Kidney glomerular epithelial cell (primary cell): ENCODE measurements at places on chromosomes 3 and 15.

DNA sequence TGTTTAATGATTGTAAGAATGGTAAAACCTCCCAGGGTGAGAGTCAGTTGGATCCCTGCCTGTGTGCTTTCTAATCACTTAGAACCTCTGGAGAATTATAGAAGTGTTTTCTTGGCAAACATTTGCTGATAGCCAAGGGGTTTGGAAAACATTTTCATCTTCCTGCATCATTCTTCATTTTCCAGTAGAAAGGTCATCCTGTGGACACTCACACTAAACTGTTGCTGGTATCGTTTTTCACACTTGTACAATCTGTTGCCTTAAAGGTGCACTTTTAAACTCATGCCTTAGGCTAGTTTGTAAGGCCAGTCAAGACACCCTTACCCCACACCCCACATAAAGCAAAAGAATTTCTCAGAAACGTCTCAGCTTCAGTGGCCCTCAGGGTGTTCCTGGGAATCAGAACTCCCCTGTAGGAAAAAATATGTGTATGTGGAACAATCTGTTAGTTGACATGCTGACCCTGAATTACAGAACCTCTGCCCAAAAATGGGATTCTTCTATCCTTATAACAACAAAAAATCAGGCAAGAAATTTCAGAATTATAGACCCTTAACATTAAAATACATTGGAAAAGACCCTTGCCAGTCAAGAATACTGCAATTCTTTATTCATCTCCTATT, 5.8 kb upstream of the PLD1 start:
- DNase-seq = no peak

- DNase-seq = no peak
Observed at GRCh38 chr3:141950572-141951493, 74.4 kb downstream of the ATP1B3 start.

- DNase-seq = no peak
Observed at GRCh38 chr15:30913761-30914160, 10.0 kb downstream of the FAN1 start.

GRCh38 chr15:76035593-76035992, 23.4 kb upstream of the NRG4 start:
- DNase-seq = no peak

DNA sequence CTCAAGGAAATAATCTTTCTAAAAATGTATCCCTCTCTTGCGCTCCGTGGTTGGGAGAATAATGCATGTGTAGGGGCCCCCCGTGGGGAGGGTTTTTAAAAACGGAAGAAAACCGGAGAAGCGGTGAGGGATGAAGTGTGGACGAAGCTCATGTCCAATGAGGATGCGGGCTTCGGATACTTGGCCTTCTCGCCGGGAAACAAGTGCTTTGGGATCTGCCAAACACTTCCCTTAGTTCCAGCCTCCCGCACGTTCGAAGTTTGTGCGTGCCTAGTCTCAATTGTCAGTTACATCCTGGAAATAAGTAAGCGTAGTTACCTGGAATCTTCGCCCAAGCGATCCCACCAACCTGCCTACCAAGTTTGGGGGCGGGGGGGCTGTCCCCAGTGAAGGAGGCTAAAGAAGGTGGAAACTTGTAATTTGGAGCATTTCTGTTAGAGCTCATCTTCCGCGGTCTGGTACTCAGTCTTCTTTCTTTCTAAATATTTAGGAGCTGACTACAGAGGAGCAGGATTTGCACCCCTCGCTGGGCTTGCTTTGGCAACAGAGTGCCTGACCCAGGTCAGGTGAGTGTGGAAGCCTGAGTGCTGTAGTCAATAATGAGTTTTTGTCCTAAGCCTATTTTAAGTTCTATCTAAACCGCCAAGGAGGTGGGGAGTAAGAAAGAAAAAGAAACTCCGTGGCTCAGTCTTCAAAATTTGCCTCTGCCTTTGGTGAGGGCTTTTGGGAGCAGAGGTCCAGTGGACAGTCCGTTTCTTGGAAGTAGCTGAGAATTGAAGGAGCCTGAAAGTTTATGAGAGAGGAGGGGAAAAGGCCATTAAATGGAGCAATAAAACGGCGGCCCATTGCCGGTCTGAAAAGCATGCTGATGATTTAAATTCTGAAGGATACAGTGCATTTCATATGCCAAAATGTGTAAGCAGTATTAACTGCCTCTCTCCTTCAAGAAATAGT, 1.1 kb downstream of the ITPR1 start:
- peak; percentile 36 for DNase-seq

DNA sequence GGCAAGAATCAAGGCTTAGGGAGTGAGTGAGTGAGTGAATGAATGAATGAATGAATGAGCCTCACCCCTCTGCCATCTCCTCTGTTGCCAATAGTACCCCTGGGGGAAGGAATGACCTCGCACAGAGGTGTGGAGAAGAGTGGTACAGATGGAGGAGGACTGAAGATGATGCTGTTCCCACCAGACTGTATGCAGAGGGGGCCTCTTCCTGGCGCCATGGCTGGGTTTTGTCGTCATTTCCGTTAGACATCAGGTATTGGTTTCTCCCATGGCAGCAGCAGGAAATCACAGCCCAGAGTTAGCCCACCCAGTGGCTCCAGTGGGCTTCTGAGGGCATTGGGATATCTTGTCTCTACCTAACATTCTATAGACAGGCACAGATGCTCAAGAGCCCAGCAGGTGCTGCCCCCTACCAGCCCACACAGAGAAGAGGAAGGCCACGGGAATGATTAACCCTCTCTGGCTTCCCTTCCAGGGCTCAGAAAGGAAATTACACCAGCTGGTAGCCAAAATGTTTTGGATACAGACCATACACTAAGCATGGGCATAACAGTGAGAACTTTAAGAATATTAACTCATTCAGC, 109.8 kb upstream of the SLC6A11 start:
- no peak for DNase-seq

DNA sequence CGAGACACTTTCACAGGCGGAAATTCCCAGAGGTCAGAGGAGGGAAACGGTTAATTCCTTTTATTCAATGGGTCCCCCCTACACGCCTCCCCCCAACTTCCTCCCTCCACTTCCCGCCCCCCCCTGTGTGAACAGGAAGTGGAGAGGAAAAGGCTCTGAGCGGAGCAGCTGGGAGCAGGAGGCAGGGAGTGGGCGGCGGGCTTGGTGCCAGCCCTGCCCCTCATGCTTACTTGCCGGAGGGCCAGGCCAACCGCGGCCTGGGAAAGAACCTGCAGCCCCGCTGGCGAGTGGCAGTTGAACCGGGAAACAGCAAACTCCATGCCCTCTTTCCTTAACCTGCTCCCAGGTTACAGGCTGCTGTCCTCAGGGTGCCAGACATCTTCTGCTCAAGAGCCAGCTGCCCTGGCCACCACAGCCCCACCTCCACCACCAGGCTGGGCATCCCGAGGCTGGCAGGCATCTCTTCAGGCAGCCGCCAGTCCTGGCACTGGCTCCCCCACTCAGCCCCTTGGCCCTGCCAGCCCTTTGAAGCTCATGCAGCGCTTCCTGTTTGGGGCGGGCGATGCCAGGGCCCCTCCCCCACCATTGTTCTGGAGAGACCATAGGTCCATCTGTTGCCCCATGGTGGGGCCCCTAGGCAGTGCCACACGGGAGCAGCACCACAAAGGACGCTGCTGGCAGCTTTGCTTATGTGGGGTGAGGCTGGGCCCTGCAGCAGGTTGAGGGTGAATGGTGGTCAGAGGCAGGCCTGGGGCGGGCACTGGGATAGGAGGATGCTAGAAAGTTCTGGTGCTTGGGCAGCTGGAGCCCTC, 12.9 kb downstream of the VPS18 start:
- no peak for DNase-seq

DNA sequence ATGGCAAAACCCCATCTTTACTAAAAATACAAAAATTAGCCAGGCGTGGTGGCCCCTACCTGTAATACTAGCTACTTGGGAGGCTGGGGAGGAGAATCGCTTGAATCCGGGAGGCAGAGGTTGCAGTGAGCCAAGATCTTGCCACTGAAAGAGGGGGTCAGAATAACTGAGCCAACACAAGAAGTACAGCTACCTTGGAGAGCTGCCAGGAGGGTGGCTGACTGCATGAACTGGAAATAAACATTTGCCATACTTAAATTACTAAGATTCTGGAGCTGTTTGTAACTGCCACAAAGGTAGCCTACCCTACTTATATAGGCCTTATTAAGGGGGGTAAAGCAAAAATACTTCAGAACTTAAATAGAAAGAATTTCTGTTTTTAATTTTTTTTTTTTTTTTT, 15.4 kb upstream of the PIK3CB start:
- DNase-seq = no peak

GRCh38 chr3:6396631-6397030, 464.3 kb upstream of the GRM7 start:
- DNase-seq = no peak

DNA sequence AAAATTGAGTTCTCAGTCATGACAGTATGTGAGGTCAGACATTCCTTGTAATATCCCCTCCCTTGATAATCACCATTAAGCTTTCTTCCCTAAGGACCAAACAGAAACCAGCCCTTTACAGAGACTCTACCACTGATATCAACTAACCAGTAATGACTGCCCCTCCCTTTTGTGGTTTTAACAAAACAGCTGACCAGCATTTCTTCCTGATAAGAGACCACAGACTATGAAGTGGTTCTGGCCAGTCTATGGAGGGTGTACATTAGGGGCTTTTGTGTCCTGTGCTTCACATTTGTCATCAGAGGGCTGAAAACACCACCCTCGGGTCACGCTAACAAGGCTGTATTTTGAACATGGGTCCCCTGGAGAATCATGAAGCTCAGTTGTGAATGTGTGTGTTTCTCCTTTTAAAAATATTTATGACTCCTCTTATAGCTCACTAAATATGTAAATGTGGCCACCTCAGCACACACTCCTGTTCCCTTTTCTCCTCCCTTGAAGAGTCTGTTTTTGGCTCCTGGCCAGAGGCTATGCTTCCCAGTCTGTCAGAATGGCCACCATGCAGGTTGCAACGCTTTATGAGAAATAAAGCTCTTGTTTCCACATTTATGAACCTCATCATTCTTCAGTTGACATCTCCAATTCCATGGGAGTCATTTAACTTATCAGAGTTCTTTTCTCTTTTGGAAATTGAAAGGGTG, 239.3 kb downstream of the CPNE4 start:
- peak; percentile 3 for DNase-seq

GRCh38 chr3:29976871-29977270, 629.5 kb upstream of the TGFBR2 start:
- DNase-seq = no peak

DNA sequence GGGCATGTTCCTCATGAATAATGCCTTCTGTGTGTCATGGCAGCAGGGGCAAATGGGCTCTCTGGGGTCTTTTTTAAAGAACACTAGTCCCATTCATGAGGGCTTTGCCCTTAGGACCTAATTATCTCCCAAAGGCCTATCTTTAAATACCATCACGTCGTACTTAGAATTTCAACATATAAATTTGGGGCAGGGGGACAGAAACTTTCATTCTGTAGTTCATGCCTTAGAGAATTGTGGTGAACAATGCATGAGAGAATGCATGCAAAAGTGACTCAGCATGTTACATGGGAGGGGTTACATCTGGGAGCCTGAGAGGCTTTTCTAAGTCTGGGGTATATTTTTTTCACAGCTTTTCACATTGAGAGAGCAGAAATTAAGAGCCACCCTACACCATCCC, 208.5 kb upstream of the ROPN1 start:
- DNase-seq = no peak

- DNase-seq = no peak
Observed at GRCh38 chr15:66462627-66463026, 34.9 kb downstream of the SNAPC5 start.

GRCh38 chr15:99443056-99443756, 122.6 kb upstream of the MEF2A start:
- DNase-seq = no peak

DNA sequence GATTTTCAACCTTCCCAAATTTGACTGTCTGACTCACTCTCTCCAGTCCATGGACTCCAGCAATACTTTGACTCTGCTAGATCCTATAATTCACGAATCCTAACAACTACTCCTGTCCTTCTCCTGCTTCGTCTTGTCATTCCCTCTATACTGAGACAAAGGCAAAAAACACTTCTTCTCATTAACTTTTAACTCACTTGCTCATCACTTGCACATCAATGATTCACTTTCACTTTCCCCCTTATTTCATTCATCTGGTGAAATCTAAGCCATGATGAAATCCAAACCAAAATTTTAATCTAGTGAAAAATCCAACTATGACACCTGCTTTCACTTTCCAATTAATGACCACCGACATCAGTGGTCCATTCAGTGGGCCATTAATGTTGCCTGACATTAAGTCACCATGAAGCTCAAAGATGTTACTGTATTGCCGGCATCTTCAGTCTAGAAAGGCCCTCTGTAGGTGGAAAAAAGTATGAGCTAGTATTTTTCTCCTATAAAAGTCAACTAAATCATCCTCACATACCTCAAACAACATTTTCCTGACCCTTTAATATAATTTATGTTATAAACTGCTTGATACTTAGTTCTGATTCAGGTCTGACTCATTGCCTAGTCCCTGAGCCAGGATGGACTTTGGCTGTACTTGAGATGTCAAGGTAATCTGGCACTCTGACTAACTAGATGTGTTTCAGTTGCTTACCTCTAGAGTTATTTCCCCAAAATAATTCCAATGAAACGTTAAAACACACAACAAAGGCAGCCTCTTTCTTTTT, 158.6 kb downstream of the CNTN6 start:
- peak; percentile 39 for DNase-seq

- DNase-seq = no peak
Observed at GRCh38 chr3:7683426-7683825, 818.2 kb upstream of the LMCD1 start.

- DNase-seq = no peak
Observed at GRCh38 chr3:124818398-124819091, 68.6 kb downstream of the ITGB5 start.

GRCh38 chr15:61049934-61050333, 179.2 kb downstream of the RORA start:
- DNase-seq = peak; percentile 65

DNA sequence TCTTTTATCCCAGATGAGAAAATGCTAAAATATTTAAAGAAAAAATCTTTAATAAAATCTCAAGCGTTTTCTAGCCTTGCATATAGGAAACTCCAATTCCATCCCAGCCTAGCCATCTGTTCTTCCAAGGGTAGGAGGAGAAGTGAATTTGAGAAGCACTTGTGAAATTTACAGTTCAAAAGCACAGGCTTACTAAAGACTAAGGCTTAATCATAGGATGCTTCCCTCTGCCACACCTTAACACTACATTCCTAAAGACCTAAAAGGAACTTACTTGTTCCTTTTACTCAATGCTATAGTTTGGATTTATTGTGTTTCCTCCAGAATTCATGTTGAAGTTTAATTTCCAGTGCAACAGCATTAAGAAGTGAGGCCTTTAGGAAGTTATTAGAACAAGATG, 764.8 kb upstream of the CADM2 start:
- no peak for DNase-seq

DNA sequence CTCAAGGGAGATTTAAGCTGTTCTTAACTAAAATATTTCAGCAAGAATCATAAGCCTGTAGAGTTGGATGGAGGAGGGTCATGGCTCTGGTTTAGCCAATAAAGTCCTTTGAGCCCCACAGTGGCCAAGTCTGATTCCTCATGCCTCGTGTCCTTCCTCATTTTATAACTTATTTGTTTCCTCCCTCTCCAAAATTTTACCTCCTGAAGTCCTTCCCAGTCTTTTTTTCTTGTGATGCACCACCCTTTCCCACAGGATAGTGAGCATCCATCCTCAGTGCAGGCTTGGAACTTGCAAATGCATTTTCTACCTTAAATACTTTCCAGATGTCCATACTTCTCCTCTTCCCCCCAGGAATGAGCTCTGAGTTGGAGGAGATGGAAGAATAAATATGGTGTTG, 162.7 kb upstream of the AGTR1 start:
- no peak for DNase-seq
